ENCODE measurements at places on chromosomes 12 and 14.

GRCh38 chr14:76324133-76324532, 51.8 kb upstream of the ESRRB start:
- DNase-seq = no peak

- DNase-seq = no peak
Observed at GRCh38 chr12:118946256-118946655, 35.1 kb upstream of the SRRM4 start.

DNA sequence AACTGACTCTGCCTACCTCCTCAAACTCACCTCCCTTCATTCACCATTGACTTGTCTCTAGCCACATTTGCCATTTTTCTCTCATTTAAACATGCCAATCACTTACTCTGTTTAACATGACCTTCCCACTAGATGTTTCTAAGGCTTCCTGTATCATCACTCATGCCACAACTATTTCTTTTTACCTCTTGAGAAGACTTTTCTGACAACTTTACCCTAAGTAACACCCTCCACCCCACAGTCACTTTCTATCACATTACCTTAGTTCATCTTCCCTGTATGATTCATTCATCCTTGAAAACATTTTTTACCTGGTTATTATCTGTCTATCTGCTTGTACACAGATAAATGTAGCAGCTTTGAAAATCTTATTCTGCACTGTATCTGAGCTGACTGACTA, 19.4 kb downstream of the PLCZ1 start:
- DNase-seq = no peak

- DNase-seq = no peak
Observed at GRCh38 chr12:89475203-89475990, 49.2 kb downstream of the GALNT4 start.

GRCh38 chr14:80049055-80049454, 162.2 kb downstream of the DIO2 start:
- DNase-seq = no peak

DNA sequence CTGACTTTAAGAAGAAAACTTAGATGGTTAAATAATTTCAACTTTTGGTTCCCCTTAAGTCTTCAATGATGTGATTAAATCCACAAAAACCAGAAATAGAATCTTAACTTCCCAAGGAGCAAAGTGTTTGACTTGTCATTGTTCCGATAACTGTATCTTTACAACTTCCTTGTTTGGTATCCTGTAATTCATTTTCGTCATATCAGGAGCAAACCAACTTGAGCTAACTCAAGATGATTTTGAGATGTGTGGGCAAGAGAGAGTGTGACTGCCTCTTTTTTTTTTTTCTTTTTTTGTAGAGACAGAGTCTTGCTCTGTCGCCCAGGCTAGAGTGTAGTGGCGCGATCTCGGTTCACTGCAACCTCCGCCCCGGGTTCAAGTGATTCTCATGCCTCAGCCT, 25.3 kb downstream of the DRAM1 start:
- no peak for DNase-seq

DNA sequence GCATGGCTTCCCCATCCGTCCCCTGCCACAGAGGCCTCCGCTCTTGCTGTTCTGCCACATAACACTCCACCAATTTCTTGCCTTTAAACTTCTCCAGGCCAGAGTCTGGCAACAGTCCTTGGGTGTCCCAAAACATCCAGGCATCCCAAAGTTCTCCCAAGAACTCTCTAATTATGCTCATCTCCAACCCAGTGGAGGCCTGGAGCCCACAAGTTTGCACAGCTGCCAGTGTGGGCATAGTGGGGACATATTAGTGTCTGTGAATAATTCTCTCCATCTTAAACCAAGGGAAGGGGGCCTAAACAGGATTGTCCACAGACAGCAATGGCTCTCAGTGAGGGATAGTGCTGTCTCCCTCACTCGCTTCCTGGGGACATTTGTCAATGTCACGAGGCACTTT, 124.8 kb downstream of the NUAK1 start:
- DNase-seq = no peak

DNA sequence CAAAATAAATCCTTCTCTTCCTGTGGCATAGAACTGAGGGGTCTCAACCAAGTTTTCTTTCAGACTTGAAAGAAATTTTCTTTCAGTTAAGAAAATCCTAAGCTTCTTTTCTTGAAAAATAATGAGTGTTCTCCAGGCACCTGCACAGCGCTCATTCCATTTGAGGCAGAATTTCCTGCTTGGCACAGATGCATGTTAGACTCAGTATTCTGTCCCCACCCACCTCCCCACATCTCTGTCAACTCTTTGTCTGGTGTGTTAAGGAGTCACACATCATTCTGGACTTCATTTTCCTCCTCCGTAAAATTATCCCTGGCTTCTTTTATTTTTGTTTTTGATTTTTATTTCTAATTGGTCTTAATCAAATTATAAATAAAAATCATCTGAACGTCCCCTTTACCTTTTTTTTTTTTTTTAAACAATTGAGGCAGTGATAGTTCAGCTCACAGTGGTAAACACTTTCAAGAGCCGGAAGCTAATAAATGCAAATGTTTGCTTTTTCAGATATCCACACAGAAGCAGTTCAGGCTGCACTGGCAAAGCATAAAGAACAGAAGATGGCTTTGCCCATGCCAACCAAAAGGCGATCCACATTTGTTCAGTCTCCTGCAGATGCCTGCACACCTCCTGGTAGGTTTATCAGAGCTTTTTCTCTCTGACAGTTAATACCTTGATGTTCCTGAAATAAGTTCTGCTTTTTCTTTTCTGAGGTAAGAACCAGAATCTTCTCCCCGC, 104.0 kb upstream of the ATF1 start:
- no peak for DNase-seq

GRCh38 chr12:116026768-116027550, 250.5 kb downstream of the MED13L start:
- no peak for DNase-seq

DNA sequence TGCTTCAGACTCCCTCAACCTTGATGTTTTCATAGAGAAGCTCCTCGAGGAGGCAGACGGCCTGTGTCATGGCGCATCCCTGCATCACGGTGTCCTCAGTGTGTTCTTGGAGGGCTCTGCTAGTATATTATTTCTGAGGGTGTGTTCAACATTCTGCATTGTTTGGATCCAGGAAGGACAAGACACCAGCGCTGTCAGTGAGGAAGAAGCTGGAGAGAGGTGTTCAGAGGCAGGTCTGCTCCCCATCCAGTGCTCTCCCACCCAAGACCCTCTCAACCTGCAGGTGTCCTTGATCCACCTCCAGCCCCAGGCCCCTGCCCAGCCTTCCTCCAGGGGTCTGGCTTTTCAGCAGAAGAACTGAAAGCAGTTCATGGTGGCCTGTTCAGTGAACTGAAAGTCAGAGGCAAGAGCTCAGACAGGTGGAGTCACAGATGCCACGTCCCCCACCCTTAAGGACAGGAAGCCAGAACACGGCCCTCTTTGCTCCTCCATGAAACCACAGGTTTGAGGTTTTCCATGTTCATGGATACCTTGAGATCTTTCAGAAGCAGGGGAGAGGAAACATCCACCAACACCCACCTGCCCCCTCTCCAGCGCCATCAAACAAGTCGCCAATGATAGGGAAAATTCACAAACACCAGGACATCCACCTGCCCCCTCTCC, 37.4 kb downstream of the DIO3 start:
- DNase-seq = no peak

- no peak for DNase-seq
Observed at GRCh38 chr12:59040043-59040442, 119.7 kb upstream of the LRIG3 start.

GRCh38 chr14:96031691-96032090, 7.5 kb upstream of the C14orf132 start:
- no peak for DNase-seq

DNA sequence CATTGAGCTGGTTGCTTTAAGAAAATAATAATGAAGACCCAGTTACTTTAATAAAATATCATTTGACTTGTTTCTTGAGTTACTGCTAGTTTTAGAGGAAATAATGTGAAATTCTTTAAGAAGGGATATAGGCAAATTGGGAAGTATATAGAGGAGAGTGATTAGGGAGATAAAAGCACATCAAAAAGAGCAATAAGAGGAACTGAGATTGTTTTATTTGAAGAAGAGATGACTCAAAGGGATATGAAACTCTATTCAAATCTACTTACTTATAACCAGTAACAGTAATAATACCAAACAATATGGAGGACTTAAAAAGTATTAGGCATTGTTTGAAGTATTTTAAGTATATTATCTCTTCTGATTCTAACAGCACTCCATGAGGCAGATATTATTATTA, 37.1 kb downstream of the LRRK2 start:
- DNase-seq = no peak

GRCh38 chr12:1845886-1846285, 25.5 kb downstream of the LRTM2 start:
- no peak for DNase-seq

GRCh38 chr12:77608271-77608824, 222.3 kb upstream of the NAV3 start:
- DNase-seq = peak; percentile 66

DNA sequence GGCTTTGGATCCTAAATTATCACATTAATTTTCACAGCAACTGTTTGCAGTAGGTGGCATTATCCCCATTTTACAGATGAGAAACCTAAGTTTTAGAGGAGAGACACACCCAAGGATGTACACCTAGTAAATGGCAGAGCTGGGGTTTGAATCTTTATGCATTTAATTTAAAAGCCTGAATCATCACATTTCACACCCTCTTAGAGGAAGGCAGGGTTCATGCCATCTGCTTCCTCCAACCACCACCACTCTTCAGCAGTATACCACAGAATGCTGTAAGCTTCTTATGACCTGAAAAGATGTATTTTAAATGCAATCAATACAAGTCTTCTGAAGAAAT, 90.3 kb downstream of the CRADD start:
- DNase-seq = no peak

- DNase-seq = no peak
Observed at GRCh38 chr14:43418324-43418723, 1088.8 kb downstream of the FSCB start.

DNA sequence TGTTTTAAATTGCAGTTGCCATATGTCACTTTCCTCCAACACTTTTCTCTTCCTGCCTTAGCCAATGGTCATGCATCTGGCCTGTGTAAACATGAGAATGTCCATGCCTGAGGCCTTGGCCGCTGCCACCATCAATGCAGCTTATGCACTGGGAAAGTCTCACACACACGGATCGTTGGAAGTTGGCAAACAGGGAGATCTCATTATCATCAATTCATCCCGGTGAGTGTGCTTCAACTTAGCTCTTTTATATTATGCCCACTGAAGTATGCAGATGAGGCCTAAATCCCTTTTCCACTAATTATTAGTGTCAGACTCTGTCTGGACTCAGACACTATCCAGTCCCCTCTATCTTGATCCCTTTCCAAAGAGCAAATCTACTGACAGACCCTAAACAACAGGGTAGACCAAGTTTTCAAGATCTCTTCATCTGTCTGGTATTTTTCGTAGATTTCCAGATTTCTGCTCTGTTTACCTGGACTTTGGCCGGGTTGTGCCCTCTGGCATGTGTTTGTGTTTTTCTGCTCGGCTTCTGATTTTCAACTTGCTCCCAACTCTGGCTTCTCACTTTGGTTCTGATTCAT, 23.2 kb downstream of the AMDHD1 start:
- DNase-seq = no peak

DNA sequence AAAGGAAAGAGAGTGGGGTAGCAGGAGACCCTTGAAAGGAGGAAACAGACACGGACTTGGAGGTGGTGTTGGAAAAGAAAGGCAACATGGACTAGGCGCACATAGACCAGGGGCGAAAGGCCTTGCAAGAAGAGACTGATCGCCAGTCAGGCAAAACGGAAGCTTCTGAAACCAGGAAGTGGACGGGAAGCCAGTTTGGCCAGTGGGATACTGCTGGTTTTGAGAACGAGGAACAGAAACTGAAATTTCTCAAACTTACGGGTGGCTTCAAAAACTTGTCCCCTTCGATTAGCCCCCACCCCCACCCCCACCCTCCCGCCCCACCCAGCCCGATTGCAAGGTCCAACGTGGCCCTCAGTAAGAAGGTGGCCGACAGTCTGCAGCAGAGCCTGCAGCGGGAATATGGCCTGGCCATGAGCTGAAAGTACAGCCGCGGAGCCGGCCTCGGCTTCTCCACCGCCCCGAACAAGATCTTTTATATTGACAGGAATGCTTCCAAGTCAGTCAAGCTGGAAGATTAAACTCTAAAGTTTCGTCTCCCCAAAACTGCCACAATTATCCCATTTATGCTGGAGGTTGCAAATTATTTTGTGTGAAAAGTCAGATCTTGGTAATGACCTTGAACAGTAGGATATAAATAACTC, 364.7 kb downstream of the BCAT1 start:
- no peak for DNase-seq

- no peak for DNase-seq
Observed at GRCh38 chr14:72975770-72976169, 49.5 kb downstream of the DCAF4 start.

GRCh38 chr12:82279536-82280058, 78.6 kb downstream of the CCDC59 start:
- DNase-seq = no peak

- DNase-seq = no peak
Observed at GRCh38 chr12:122937622-122938091, 28.6 kb downstream of the ABCB9 start.

DNA sequence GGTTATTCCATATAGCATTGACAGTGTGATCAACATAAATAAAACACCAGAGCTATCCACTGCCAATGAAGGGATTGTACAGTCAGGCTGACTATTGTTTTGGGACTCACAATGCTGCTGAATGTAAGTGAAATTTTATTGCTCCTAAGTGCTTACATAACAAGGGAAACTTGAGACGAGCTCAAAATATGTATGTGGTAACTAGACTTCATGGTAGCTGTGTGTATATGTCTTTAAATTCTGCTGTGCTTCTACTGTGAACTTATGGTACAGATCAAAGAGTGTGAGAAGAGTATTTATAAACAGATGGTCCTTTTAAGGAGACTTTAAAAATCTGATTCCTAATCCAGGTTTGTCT, 6.9 kb downstream of the FLRT2 start:
- DNase-seq = no peak

DNA sequence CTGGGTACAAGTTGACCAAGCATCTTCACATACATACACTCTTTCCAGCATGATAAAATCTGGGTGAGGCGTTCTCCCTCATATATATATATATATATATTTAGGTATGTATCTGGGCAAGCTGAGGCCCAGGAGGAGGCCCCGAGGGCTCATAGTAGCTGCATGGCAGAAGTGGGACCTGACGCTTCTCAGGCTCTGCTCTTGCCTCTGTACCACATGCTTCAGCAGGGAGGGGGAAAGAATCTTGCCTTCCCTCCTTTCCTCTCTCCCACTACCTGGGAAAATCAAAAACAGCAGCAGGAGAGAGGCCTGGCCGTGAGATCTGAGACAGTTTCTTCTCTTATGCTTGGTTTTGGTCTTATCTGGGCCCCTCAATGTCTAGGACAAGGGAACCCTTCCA, 9.2 kb downstream of the PPP1R1A start:
- no peak for DNase-seq
